AG04450 (cell line): ENCODE measurements at places on chromosomes 3 and 15.

- no peak for DNase-seq
Measured at GRCh38 chr15:72685301-72685924, 569 bp downstream of the HIGD2B start.

- no peak for DNase-seq
Measured at GRCh38 chr3:141795276-141795675, 32.1 kb downstream of the GRK7 start.

GRCh38 chr3:186067360-186068242, 41.3 kb downstream of the ETV5 start:
- DNase-seq: no peak

GRCh38 chr3:143224716-143225115, 105.1 kb downstream of the CHST2 start:
- DNase-seq: no peak

- no peak for DNase-seq
Measured at GRCh38 chr3:12750658-12751071, 8.4 kb downstream of the TMEM40 start.

DNA sequence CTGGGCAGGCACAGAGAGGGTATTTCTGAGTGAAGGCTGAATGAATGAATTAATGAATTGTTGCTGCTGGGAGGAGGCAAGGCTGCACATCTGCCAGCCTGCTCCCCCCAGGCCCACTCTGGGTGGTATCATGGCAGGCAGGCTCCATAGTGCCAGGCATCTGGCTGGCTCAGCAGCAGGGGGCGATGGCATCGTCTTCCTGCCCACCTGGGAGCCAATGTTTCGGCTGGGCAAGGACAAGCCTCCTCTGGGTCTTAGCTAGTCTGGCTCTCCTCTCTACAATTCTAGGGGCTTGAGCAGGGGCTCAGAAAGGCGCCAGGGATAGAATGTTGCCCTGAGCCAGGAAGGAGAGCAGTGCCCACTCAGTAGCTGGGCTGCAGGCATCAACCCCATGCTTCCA, 1.7 kb upstream of the TLR9 start:
- DNase-seq: no peak

- peak; percentile 57 for DNase-seq
Measured at GRCh38 chr3:107367353-107367752, 9.9 kb upstream of the CCDC54 start.

DNA sequence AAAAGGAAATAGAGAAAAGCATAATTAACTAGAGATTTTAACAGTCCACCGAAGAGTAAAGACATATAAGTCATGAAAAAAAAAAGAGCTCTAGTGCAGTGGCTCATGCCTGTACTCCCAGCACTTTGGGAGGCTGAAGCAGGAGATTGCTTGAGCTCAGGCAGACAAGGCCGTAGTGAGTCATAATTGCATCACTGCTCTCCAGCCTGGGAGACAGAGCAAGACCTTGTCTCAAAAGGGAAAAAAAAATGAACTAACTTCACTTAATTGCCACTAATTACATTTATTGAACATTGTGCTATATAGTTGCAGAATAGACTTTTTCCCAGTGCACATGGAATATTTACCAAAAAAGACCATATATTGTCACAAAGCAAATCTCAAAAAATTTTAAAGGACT, 221.8 kb downstream of the CBLB start:
- DNase-seq: peak; percentile 70

DNA sequence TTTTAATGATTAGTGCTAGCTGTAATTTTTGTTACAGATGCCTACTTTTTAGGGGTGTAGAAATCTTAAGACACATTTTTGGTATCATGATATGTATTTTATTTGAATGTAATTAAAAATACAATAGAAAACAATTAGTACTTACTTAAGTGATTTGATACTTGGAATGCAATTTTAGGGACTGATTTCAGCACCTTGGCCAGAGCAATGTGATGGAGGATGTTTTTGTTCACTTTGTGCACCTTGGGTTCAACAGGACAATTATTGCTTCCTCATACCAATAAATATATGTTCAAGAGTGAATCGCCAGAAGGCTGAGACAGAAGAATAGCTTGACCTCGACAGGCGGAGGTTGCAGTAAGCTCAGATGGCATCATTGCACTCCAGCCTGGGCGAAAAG, 22.3 kb downstream of the GMNC start:
- no peak for DNase-seq

- peak; percentile 15 for DNase-seq
Measured at GRCh38 chr3:51282931-51283330, 102.2 kb upstream of the MANF start.

DNA sequence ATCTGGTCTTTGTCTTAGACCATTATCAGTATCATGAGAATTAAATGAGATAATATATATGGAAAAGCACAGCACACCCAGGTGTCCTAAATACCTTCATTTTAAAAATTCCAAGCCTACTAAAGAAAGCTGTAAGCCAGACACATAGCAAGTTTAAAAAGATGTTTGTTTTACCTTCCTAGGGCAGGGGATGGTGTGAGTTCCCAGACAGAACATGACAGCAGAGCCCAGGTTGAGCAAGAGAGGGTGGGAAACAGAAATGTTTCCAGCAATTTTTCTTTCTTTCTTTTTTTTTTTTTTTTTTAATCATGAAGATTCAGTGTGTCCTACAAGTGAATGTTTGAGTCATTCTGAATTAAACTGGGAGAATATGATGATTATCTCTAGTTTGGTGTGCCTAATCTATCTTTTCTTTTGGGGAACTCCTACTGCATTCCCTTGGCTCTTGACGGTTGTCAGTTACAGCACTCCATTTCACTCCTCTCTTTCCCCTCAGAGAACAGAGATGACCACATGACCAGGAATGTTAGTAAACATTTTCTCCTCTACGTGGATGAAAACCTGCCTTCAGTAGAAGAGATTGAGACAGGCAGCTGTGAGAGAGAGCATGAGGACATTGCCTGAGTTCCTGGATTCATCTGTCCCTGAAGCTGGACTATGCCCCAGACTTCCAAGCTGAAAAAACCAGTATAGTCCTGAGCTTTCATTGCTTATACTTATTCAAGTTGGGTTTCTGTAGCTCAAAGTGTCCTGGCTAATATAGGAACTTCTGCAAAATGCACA, 54.5 kb upstream of the ARL14 start:
- DNase-seq: no peak

DNA sequence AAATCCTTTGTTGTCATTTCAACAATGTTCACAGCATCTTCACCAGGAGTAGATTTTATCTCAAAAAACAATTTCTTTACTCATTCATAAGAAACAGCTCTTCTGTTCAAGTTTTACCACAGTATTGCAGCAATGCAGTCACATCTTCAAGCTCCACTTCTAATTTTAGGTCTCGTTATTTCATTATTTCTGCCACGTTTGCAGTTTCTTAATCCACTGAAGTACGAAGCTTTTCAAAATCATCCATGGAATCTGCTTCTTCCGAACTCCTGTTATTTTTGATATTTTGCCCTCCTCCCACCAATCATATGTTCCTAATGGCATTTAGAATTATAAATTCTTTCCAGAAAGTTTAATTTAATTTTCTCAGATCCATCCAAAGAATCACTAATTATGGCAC, 12.6 kb upstream of the OR5K1 start:
- DNase-seq: no peak

DNA sequence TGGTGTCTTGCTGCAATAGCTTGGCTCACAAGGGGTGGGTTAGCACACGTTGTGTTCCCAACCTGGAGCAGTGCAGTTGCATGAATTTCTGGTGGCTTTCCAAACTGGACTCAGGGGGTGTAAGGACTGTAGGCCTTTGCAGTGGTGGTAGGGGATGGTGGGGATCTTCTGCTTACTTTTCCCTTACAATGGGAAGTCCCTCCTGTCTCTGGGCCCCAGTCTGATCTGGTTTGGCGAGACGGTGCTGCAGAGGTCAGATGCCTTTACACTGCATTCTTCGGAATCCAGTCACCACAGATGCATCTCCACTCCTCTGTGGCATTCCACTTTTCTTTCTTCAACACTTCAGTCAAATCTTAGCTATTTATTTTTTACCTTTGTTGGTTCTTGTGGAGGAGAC, 132.1 kb downstream of the DOCK3 start:
- DNase-seq: no peak

GRCh38 chr3:4856136-4856535, 123.1 kb upstream of the BHLHE40 start:
- DNase-seq: no peak

- DNase-seq: no peak
Measured at GRCh38 chr15:58413253-58413652, 18.5 kb upstream of the LIPC start.

- DNase-seq: no peak
Measured at GRCh38 chr3:151722856-151723255, 10.9 kb upstream of the AADACL2 start.

- DNase-seq: no peak
Measured at GRCh38 chr3:30657914-30658313, 51.5 kb downstream of the TGFBR2 start.

DNA sequence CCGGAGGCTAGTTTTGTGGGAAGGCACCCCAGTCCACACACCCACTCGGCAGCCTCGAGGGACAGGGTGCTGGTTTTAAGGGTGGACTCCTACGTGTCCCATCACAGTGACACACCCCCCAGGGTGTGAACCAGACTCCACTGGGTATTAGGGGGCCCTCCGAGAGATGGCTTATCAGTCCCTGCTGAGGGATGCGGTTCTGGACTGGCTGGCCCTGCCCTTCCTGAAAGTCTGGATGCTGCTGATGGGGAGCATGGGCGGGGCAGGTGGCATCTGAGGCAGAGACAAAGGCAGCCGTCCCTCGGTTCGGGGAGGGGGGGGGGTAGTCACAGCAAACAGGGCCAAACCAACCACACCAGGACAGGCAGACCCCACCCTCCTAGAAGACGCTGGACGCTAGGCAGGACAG, 939 bp upstream of the ULK3 start:
- DNase-seq: no peak

DNA sequence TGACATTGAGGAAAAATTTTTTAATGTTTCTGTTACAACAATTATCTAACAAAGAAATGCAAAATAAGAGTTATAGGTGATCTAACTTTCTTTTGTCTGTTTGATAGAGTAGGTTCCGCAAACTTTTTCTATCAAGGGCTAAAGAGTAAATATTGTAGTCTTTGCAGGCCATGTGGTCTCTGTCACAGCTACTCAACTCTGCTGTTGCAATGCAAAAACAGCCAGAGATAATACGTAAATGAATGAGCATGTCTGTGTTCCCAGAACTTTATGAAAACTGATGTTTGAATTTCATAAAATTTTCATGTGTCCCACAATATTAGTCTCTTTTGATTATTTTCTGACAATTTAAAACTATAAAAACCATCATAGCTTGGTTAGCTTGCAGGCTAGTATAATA, 73.3 kb downstream of the SLC24A1 start:
- no peak for DNase-seq

DNA sequence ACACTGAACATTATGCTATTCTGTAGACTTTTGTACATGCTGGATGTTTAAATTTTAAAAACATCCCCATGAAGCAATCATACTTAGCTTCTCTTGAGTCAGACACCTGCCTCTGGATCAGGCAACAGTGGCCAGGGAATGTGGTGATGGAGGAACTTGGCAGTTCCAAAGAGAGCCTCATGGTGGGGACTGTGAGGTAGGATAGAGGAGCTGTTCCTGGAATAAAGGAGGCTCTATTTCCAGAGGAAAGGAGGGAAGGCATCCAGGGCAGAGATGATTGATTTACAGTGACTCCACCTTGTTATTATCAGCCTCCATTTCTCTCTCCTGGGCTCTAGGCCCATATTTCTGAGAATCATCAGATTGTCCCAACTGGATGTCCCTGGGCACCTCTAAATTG, 35.0 kb upstream of the ABHD17C start:
- DNase-seq: no peak

GRCh38 chr3:156036258-156037053, 83.9 kb upstream of the KCNAB1 start:
- DNase-seq: no peak

GRCh38 chr15:38038659-38039442, 104.4 kb downstream of the TMCO5A start:
- peak; percentile 56 for DNase-seq

- DNase-seq: no peak
Measured at GRCh38 chr3:89847955-89848354, 740.5 kb downstream of the EPHA3 start.

- no peak for DNase-seq
Measured at GRCh38 chr3:6396631-6397030, 464.3 kb upstream of the GRM7 start.

DNA sequence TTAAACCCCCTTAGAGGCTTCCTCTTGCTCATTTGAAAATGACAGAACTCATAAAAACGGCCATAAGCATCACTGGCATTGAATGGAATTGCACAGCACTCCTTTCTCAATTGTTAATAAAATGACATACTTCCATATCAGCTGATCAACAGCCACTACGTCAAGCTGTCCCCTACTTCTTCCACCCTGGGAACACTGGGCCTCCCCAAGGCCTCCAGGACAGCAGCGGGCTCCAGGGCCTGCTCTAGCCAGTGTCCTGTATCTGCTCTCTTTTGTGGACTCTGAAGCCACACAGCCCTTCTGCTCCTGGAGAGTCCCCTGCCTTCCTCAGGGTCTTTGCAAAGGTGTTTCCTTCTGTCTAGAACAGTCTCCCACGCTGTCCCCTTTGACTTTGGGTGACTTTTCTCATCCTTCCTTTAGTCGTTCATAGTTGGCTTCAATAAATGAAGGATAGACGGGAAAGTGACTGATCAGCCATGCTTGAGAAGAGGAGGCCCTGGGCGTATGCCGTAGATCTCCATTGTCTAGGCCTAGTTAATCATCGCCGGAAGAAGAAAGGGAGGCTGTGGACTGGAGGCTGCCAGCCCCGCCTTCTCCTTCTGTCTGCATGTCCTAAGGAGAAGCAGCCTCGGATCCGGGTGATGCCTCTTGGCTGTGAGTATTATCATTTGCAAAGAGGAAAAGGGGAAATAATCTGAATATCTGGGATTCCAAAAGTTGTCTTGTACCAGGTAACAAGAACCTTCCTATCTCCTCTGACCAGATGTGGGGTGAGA, 4.7 kb upstream of the THSD4 start:
- DNase-seq: no peak

DNA sequence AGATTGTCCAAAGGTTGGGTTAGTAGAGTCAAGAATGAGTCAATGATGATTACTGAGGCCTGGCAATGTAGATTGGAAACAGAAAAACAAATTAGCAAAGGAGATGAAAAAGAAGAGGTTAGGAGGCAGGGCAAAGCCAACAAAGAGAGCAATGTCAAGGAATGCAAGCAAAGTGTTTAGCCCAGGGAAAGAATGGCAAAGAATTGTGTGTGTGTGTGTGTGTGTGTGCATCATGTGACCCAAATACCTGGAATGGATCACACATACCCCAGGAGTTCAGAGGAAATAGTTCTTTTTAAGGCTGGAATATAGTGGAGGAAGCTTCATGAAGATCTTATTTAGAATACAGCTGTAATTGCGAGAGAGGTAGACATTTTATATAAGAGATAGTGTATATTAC, 831.7 kb upstream of the ARPP21 start:
- DNase-seq: no peak

DNA sequence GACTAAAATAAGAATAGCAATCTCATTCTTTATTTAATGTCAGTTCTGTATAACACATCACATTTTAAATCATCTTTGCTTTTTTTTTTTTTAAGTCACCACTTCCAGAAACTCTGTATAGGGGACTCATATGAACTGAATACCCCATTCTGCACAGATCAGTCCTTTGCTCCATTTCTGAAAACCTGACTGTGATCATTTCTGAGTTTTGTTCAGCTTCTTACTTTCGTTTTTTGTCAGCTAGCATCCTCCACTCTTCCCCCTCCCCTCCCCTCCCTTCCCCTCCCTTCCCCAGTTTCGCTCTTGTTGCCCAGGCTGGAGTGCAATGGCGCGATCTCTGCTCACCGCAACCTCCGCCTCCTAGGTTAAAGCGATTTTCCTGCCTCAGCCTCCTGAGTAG, 49.8 kb upstream of the SGO1 start:
- no peak for DNase-seq

GRCh38 chr3:194654443-194654842, 17.5 kb downstream of the LSG1 start:
- no peak for DNase-seq
